ENCODE measurements at places on chromosomes 12 and 14. TPM values are rescaled to one million over a fixed set of nuclear protein-coding genes. Genes with fewer than 3 reads are reported as not detected.

Gene RAB3IP
- 16.5 TPM for total RNA-seq

Gene HOXC12
- total RNA-seq: not detected

Gene DPF3
- total RNA-seq: 2.7 TPM

Gene ADCY4
- total RNA-seq: 5.8 TPM

Gene P2RX2
- total RNA-seq: not detected

Gene TC2N
- total RNA-seq: 202 TPM

Gene SIX4
- total RNA-seq: 0.82 TPM

Gene KRT72
- 0.27 TPM for total RNA-seq

Gene ENDOU
- not detected for total RNA-seq

Gene C12orf43
- total RNA-seq: 23.2 TPM

Gene PROX2
- total RNA-seq: not detected

Gene HOXC10
- total RNA-seq: not detected

Gene DIO3
- total RNA-seq: not detected

Gene TDP1
- total RNA-seq: 69.6 TPM

Gene STX2
- 22.0 TPM for total RNA-seq

Gene GIT2
- total RNA-seq: 106 TPM

Gene RTRAF
- 182 TPM for total RNA-seq

Gene PRICKLE1
- total RNA-seq: 0.61 TPM

Gene NOVA1
- 0.07 TPM for total RNA-seq

Gene CLEC4D
- total RNA-seq: not detected

Gene TMTC2
- total RNA-seq: 2.0 TPM

Gene CFAP54
- total RNA-seq: 0.30 TPM

Gene KRT83
- not detected for total RNA-seq

Gene SLCO1B3
- not detected for total RNA-seq

Gene CCDC177
- total RNA-seq: not detected

Gene MIP
- not detected for total RNA-seq

Gene FSCB
- total RNA-seq: not detected

Gene CLEC1A
- total RNA-seq: not detected

Gene KRT73
- total RNA-seq: 0.25 TPM

Gene HELB
- 39.8 TPM for total RNA-seq

Gene SERPINA12
- total RNA-seq: not detected

Gene CBX5
- total RNA-seq: 152 TPM

Gene CTSG
- total RNA-seq: 0.18 TPM

Gene SLC5A8
- not detected for total RNA-seq

Gene TAS2R10
- 1.3 TPM for total RNA-seq

Gene GYS2
- total RNA-seq: 0.23 TPM

Gene EGLN3
- 51.0 TPM for total RNA-seq

Gene KERA
- total RNA-seq: not detected
